ENCODE measurements at places on chromosomes 12 and 14. TPM values are rescaled to one million over a fixed set of nuclear protein-coding genes. Genes with fewer than 3 reads are reported as not detected.

DNA sequence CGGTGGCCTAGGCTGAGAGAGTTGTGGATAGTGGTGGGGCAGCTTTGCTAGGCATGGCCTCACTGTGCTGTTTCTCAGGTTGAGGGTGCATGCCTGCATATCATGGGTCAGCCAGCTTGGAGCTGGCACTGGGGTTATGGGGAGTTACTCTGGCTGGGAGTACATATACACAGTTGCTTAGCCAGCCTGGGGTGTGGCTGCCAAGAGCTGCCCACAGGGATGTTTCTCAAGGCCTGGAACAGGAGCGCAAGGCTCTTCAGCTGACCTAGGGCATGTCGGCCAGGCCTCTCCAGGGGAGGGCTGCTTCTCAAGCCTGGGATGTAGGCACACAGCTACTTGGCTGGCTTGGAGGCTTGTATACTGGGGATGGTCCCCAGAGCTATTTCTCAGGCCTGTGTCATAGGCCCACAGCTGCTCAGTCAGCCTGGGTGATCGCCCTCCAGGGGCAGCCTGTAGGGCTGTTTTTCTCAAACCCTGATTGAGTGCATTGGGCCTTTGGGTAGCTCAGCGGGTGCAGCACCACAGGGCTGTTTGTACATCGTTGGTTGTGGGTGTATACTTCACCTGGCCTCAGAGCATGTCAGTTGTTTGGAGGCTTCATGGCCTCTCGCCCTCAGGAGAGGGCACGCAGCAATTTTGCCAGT is 114.9 kb downstream of the METTL25 start:
- DNase-seq = no peak

- no peak for DNase-seq
These were observed 131.2 kb downstream of the KCNH5 start for GRCh38 chr14:62914025-62914424.

- DNase-seq = no peak
These were observed 53.6 kb downstream of the SLC25A47 start for GRCh38 chr14:100376751-100377171.

DNA sequence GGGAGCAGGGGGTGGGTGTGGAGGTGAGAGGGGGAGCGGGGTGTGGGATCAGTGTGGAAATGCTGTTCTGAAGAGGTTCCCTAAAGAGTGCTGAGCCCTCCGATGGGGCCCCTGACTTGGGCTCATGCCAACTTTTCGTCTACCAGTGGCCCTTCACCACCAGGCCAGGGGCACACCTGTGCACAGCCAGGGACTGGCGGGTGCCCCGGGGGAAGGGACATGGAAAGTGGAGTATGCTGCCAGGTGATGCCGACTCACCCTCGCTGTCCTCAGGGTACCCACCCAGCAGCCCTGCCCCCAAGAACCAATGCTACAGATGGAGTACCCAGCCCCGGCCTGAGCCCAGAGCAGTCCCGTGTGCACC is 26.2 kb downstream of the AMN start:
- DNase-seq = no peak

The KCNA5 gene
- total RNA-seq = 94.8 TPM

DNA sequence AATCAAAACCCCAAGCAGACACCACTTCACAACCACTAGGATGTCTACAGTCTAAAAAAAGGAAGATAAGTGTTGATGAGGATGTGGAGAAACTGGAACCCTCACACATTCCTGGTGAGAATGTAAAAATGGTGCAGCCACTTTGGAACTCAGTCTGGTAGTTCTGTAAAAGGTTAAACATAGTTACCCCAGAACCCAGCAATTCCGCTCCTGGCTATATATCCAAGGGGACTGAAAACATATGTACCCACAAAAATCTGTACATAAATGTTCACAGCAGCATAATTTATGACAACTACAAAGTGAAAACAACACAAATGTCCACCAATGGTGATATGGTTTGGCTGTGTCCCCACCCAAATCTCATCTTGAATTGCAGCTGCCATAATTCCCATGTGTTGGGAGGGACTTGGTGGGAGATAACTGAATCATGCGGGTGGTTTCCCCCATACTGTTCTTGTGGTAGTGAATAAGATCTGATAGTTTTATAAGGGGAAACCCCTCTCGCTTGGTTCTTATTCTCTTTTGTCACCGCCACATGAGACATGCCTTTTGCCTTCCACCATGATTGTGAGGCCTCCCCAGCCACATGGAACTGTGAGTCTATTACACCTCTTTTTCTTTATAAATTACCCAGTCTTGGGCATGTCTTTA is 46.8 kb downstream of the PRKAB1 start:
- no peak for DNase-seq

The BTG1 gene
- total RNA-seq = 121 TPM

- no peak for DNase-seq
These were observed 15.8 kb downstream of the KRT71 start for GRCh38 chr12:52537101-52537500.

GRCh38 chr12:71041476-71041875 is 116.3 kb downstream of the TSPAN8 start:
- no peak for DNase-seq

The VDR gene
- 0.74 TPM for total RNA-seq

The OR4N2 gene
- total RNA-seq = not detected

The CCDC177 gene
- total RNA-seq = not detected

DNA sequence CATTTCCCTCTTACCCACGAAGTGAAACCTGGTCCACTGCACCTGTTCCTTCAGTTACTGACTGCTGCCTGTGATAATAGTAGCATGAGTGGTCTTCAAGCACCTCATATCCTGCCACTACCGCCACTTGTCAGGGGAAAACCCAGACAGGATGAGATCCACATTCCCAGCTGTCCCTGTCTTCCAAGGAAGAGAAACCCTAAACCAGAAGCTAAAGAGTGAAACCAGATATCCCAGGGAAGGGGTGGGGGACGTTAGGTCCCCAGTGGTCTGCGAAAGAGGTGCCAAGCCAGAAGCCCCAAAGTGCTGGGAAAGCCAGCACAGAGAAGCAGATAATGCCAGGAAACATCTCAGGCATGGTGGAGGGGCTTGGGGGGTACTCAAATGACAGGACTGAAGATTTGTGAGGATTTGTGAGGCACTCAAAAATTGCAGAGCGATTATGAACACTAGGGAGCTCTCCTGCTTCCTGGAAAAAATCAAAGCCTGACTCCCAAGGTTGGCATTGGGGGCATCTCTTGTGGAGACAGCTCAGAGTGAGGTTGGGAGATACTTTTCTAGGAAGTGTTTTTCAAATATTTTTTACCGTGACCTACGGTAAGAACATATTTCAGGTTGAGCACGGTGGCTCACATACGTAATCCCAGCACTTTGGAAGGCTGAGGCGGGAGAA is 77.9 kb downstream of the TMEM30B start:
- no peak for DNase-seq

DNA sequence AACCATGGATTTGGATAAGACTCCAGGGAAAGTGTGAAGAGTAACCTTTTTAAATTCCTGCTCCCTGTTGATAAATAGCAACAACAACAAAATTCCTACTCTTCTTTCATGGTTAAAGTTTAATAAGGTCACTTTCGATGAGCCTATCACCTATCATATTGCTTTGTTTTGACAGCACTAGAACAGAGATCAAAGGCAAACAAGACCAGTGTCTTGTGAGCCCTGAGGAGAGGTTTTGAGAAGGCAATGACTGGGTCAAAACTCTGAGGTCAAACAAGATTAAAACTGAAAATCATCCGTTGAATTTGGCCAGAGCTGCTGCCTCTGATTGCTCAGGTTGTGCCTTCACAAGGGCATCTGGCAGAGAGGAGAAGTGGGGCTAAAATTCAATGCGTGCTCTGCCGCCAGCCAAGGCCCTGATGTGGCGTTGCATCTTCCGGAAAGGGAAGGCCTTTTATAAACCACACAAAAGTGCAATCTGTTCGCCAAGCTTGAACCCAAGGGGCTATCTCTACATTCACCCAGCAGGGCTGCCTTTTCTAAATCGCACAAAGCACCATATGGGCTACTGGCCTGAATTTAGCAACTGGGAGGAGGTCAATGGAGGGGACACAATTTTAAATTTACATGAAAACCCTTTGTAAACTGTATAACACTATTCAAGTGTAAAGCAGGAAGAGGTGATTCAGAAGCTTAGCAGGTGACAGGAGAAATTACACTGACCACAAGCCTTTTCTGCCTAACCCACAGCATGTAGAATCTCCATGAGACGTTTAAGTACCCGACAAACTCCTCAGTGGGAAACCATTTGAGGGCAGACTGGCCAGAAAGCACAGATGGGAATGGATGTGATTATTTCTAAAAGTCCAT is 140.8 kb downstream of the DAD1 start:
- DNase-seq = no peak

DNA sequence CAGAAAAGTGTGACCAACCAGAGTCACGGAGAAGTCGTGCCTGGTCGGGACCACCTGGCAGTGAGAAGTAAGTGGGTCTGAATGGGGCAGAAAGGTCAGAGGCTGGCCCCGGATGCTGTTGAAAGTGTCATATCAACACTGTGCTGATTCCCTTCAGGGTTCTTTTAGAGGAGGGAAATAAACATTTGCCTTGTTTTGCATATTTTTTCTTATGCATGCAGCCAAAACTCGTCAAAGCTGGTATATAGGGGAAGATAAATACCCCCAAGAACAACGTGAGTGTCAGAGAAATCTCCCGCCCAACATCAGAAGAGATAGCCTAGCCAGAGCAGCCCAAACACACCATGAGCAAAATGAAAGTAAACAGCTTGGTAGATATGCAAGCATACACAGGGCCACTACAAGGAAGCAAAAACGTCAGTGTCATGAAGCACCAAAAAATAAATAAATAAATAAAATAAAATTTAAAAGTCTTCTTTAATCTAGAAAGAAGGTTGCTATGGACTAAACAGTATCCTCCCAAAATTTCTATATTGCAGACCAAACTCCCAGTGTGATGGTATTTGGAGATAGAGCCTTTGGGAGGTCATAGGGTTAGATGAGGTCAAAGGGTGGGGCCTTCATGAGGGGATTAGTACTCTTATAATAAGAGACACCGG is 22.1 kb downstream of the EIF5 start:
- no peak for DNase-seq

GRCh38 chr12:111887926-111888745 is 46.1 kb downstream of the MAPKAPK5 start:
- DNase-seq = no peak

- no peak for DNase-seq
These were observed 449.6 kb upstream of the DCN start for GRCh38 chr12:91632042-91632786.

DNA sequence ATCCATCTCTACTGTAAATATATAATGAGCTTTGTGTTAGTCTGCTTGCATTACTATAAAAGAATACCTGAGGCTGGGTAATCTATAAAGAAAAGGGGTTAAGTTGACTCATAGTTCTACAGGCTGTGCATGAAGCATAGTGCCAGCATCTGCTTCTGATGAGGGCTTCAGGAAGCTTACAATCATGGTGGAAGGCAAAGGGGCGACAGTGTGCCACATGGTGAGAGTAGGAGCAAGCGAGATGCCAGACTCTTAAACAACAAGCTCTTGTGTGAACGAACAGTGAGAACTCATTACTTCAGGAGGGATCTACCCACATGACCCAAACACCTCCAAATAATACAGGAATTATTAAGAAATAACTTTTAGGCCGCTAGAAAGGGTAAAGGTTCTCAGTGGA is 28.1 kb downstream of the APOBEC1 start:
- no peak for DNase-seq

DNA sequence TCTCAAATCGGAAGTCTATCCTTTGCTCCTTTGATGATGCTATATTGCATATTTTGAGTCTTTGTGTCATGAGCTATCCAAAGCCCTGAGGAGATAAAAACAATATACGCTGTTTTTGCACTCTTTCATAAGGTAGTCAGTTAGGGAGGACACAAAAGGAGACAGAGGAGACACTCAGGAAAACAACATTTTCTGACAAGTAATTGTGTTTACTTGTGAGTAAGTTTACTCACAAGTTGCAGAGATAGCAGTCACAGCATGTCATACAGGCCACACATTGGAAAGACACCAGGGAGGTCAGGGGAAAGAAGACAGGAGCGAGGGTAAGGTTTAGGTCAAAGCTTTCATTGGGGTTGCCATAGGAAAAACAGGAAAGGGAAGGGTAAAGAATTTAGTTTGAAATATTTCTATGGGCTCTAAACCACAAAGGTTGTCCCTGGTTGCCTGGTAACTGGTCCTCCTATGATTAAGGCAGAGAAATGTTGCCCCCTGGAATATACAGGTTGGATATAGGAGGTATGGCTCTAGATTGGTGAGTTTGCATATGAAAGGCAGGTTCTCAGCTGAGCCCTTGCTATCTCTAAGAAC is 7.4 kb upstream of the GABARAPL1 start:
- no peak for DNase-seq

GRCh38 chr12:16670456-16671050 is 64.6 kb upstream of the LMO3 start:
- no peak for DNase-seq

- DNase-seq = no peak
These were observed 21.4 kb upstream of the EID3 start for GRCh38 chr12:104282109-104282508.

DNA sequence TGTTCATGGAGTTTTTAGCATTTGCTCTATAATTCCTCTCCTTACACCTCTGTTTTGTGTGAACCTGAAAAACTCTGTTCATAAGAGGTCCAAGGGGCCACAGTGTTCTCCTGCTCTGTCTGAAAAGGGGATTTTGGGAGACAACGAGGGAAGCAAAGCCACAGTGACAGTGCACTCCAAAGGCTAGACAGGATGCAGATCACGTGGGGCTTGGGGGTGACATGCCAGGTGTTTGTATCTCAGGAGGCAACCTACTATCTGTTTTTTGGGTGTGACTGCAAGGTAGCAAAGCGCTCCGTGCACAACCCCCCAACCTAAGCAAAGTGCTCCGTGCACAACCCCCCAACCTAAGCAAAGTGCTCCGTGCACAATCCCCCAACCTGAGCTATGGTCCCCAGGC is 5.1 kb upstream of the CHD4 start:
- DNase-seq = no peak

DNA sequence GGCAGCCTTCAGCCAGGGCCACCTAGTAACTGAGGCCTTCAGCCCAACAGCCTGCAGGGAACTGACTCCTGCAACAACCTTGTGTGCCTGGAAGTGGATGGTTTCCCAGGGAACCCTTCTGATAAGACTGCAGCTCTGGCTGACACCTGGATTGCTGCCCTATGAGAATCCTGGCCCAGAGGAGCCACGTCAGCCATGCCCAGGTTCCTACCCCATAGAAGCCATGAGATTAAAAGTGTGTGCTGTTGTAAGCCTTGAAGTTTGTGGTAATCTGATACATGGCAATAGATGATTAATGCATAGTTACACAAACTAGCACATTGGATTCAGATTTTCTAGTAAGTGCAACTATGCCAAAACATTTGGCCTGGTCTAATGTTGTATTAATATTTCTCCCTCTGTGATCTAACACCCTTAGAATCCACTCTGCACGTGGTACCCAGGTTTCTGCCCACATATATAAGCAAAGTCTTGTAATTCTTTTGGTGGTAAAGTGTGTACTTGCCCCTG is 64.8 kb upstream of the BEGAIN start:
- DNase-seq = no peak

- DNase-seq = no peak
These were observed 1.6 kb upstream of the PACS2 start for GRCh38 chr14:105312973-105313372.

The NOVA1 gene
- 2.9 TPM for total RNA-seq

GRCh38 chr12:89393551-89394121 is 41.3 kb upstream of the DUSP6 start:
- no peak for DNase-seq

Measured in left cardiac atrium (tissue), 4 donors.